Stimulated activated CD8-positive, alpha-beta memory T cell treated with anti-CD3 and anti-CD28 coated beads, Interleukin-7, amount 100 ng/mL, for 1 hour (primary cell): ENCODE measurements at places on chromosomes 12 and 14.

DNA sequence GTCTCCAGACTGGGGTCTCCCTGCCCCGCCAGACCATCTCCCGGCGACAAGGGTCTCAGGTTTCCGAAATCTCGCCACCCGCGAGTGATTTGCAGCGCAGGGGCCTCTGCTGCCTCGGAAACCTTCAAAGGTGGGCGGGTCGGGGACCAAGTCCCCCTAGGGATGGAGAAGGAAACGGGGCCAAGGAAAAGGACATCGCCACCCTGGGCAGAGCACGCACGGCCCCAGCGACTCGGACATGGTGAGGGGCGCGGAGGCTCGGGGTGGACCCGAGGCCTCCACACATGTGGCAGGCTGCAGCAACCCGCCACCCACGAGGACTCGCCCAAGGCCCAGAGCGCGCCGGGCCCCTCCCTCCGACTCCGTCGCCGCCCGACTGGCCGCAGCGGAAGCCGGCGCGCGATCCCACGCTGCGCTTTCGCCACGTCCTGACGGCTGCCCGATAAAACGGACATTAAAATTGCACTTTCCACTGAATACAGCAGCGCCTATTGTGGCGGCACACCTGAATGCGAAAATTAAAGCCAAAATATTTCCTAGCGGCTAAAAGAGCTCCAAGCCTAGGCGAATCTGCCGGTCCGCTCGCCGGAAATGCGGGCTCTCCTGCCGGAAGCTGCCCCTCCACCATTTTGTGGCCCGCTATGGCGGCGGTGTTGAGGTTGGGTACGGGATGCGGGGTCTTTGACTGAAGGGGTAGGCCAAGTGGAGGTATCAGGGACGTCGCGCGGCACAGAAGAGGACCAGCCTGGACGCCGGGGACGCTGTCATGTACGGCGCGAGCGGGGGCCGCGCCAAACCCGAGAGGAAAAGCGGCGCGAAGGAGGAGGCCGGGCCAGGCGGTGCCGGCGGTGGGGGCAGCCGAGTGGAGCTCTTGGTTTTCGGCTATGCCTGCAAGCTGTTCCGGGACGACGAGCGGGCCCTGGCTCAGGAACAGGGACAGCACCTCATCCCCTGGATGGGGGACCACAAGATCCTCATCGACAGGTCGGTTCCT, at the start of gene SFSWAP:
SFSWAP (plus strand) TSS at position 627 of the 994 bp plus-strand sequence; CDS start at position 767, 140 bp downstream.
- DNase-seq = peak; percentile 33

GRCh38 chr12:54126696-54127537, 61.9 kb downstream of the SMUG1 start:
- no peak for DNase-seq

GRCh38 chr14:50344876-50345563, 32.9 kb downstream of the DMAC2L start:
- no peak for DNase-seq

DNA sequence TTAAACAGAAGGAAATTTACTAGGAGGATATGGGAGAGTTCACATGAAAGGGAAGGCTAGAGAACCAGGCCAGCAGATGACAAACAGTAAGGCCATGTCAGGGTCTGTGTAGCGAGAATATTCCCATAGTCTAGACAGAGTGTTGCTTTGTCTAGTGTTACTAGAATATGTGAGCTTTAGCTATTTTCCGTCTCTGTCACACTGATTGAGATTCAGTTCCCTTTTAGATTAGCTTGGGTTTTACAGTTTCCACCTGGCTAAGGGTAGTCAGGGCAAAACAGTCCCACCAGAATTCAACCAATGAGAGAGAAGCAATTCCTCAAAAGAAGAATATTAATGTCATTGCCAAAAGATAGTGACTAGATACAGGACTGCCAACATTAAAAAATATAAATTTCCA, 82.8 kb upstream of the MDM1 start:
- no peak for DNase-seq

DNA sequence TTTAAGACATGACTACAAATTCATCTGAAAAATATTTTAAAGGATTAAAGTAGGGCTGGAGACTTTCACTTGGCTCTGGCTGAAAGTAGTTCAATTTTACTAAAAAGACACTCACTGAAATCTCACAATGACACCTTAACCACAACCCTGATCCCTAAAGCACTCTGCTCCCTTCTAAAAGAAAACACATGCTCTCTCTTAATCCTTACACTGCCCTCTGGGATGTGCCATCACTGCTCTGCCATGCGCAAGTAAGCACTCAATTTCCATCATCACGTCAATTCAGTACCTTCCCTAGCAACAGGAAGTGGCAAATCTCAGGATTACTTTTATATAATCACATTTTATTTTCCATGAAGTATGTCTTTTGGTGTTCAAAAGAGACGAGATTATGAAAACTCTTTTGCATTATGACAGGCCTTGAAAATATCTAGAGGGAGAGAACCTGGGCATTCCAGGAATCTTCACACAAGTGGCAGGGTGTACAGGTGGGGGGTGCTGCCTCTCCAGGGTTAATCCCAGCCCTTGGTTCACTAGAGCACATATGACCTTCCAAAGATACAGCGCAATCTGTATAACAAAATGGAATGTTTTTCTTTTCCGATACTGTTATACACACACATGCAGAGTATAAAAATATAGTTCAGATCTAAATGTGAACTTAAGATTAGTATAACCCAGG, 7.3 kb downstream of the ATG14 start:
- no peak for DNase-seq

GRCh38 chr14:92884410-92884809, 38.5 kb upstream of the CHGA start:
- DNase-seq = no peak

DNA sequence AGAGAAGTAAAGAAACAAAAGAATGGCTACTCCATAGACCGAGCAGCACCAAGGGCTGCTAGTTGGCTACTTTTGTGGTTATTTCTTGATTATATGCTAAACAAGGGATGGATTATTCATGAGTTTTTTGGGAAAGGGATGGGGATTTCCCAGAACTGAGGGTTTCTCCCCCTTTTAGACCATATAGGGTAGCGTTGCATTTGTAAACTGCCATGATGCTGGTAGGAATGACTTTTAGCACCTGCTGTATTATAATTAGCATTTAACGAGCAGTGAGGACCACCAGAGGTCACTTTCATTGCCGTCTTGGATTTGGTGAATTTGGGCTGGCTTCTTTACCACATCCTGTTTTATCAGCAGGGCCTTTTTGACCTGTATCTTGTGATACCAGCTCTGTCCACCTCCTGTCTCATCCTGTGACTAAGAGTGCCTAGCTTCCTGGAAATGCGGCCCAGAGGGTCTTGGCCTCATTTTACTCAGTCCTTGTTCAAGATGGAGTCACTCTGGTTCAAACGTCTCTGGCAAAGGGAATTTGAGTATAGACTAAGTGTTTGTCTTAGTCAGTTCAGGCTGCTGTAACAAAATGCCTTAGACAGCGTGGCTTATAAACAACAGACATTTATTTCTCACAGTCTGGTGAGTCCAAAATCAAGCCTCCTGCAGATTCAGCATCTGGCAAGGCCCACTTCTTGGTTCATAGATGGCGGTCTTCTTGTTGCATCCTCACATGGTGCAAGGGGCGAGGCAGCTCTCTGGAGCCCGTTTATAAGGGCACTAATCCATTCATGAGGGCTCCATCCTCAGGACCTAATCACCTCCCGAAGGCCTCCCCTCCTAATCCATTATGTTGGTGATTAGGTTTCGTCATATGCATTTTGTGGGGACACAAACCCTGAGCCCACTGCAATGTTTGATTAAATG, 348.3 kb upstream of the SFSWAP start:
- no peak for DNase-seq

DNA sequence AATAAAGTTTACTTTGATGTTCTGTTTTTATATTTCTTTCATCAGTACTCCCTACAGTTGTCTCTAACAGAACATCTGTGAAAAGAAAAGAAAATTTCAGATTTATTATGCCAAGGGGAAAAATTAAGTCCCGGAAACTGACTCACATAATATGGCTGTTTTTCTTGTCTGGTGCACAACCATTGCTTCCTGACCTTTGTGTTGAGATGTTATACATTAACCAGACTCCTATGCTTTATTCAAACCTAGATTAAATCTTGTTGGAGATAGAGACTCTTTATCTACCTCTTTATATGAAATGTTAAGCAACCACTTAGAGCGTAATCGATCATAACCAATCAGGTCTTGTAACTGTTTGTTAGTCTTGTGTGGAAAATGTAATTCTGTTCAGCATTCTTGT, 37.6 kb upstream of the BICD1 start:
- no peak for DNase-seq

DNA sequence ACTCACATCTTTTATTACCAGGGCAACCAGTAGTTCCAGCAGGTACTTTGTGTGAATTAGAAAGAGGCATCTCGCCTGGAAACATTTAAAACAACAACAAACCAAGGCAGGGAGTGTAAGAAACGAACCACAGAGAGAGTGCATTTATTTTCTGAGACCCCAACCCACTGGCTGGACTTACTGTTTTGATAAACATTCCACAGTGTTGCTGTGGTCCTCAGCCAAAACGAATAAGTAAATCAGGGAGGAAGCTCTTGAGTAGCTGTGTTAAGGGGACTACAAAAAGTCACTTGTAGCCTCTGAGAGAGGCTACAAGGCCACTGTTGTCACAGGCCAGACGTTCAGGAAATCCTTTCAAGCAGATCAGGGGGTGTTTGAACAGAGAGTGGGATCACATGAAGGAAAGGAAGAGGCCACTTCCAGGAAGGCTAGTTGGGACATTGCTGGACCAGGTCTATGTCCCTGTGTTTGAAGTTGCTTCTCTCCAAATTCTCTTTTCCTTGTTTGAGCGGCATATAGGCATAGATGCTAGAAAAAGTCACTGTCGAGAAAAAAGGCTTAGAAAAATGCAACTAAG, 33.8 kb downstream of the DMAC2L start:
- DNase-seq = no peak

GRCh38 chr12:13209436-13210235, 13.1 kb downstream of the EMP1 start:
- DNase-seq = no peak

DNA sequence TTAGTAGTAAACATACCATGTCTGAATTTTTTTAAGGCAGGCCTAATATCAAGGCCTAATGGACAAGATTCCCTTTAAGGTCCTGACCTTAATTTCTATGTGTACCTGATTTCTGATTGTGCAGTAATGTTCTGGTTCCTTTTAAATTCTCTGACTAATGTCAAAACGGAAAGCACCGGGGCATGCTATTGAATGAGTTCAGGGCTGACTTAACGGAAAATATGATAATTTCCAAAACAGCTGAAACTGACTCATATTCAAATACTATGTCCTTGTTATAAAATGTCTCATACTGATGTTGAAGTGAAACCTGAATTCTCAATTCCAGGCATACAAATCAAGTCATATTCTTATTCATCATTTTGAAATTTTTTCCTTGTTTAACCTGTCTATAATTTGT, 6.7 kb downstream of the TAS2R43 start:
- DNase-seq = no peak

- DNase-seq = no peak
These were observed 54.1 kb downstream of the DUSP16 start for GRCh38 chr12:12508612-12509011.

GRCh38 chr14:68103853-68104252, 284.3 kb downstream of the RAD51B start:
- DNase-seq = no peak

DNA sequence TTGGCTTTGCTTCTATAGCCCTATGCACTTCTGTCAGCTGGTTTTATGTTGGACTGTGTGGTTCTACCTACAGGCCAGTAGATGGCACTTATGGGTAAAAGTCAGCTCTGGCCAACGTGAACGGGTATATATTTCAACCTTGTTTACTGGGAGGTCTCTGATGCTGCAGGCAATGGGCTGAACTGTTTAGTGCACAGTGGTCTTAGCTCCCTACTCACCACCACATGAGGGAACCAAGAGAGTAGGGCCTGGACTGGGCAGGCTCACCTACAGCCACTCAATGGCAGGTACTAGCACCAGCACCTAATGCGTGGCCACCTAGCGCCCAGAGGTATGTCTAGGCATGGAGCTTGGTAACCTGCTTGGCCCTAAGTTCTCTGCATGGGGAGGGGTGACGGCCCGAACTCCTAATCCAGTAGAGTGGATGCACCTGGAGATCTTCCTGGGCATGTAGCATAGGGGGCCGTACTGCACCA, 481.8 kb downstream of the TMEM117 start:
- DNase-seq = no peak
